Dermis blood vessel endothelial cell (primary cell): ENCODE measurements at places on chromosomes 11 and 22. TPM values are rescaled to one million over a fixed set of nuclear protein-coding genes. Genes with fewer than 3 reads are reported as not detected.

GRCh38 chr11:22465620-22466019 is 127.4 kb downstream of the SLC17A6 start:
- no peak for DNase-seq

GRCh38 chr11:71463331-71464211 is 10.6 kb downstream of the NADSYN1 start:
- no peak for DNase-seq

DNA sequence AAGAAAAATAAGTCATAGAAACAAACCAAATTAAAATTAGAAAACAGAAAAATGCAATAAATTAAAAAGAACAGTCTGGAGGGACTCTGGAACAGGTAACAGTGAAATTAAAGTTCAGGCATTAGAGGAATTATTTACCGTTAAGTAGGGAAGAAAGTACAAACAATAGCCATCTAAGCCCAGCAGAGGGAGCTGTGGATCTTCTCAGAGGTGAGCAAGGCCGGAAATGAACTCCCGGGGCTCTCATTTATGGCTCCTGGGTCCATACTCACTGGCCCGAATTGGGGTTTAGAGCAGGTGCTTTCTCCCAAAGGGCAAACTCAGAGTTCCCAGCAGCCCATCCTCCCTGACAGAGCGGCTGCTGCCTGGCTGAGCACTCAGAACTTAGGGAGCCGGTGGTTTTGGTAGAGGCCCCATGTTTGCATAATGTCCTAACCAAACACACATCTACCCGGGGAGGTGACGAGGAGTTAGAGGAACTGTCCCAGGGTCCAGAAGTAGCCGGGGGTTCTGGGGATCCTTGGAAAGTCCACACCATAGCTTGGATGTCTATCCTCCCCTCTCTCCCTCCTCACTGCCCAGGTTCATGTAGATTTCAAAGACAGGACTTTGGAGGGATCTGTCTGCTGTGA is 87.8 kb upstream of the VPREB1 start:
- DNase-seq: peak; percentile 80

- peak; percentile 58 for DNase-seq
Observed at GRCh38 chr11:75813124-75813523, 1.9 kb upstream of the UVRAG start.

DNA sequence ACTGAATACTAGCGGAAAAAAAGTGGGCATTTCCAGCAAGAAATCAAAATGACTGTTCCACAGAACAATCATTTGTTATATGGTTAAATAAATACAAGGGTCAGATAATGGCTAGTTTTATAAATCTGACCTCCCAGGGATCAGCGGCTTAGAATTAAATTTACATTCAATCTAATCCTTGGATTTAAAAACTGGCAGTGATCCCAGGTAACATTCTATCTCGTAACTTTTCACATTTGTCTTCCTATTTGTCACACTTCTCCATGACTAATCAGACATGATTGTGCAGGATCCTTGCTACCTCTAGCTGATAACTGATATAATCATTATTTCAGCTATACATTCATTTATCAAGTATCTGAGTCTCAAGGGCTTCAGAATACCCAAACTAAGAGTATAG is 2.9 kb upstream of the MMP3 start:
- DNase-seq: peak; percentile 5

DNA sequence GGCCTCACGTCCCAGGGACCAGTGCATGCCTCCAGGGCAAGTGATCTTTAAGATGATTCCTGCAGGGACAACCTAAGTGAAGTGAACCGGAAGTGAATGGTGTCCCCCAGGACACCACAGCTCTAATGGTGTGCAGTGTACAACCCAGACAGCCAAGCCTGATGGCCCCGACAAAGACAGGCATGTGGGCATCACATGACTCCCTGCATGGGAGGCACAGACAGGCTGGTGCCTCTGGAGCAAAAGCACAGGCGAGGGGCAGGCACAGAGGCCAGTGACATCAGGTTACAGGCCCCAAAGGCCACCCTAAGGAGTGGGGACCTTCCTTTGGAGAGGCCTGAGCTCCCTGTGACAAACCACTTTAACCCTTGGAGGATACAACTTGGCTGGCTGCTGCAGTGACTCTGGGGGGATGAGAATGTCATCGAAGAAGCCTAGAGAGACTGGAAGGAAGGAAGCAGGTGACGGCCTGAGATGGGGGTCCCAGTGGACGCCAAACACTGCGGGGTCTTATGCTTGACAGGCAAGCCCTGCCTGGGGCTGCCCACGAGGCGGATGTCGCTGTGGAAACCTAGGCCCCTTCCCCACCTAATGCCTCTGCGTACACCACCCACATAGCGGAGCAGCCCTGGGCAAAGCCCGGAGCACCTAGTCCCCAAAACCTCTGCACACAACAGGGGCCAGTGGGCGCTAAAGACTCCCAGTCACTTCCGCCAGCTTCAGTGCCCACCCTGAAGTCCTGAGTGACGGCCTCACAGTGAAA is 12.4 kb downstream of the POLR3H start:
- no peak for DNase-seq

GRCh38 chr11:60801194-60801593 is 16.1 kb downstream of the MS4A10 start:
- no peak for DNase-seq

- peak; percentile 74 for DNase-seq
Observed at GRCh38 chr22:24772493-24773220, 1.9 kb downstream of the PIWIL3 start.

- no peak for DNase-seq
Observed at GRCh38 chr11:125090816-125091215, 20.6 kb downstream of the TMEM218 start.

GRCh38 chr11:71136095-71136845 is 116.1 kb downstream of the SHANK2 start:
- no peak for DNase-seq

- DNase-seq: peak; percentile 70
Observed at GRCh38 chr11:5380740-5381342, 2.8 kb upstream of the OR51M1 start.

GRCh38 chr11:111909378-111909777 is 2.2 kb downstream of the CRYAB start:
- no peak for DNase-seq

- DNase-seq: peak; percentile 59
Observed at GRCh38 chr11:12430954-12431595, 53.7 kb downstream of the PARVA start.

- no peak for DNase-seq
Observed at GRCh38 chr11:61666684-61667297, 13.4 kb upstream of the DAGLA start.

DNA sequence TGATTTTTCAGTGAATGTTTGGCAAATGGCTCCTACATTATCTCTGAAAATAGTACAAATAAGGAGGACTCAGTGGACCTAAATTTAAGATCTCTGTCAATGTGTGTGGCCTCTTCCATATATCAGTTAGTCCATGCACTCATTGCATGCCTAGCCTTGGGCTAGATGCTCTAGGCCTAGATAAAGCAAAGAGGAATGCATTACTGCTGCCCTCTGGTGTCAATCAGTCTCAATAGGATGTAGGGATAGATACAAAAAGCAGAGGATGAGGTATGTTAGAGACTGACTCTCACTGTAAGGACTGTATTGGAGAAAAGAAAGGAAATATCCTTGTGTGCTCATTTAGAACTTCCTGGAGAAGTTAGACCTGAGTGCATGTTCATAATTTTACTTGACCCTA is 42.0 kb downstream of the MS4A2 start:
- peak; percentile 68 for DNase-seq

GRCh38 chr22:20488946-20489345 is 6.6 kb downstream of the KLHL22 start:
- DNase-seq: no peak

DNA sequence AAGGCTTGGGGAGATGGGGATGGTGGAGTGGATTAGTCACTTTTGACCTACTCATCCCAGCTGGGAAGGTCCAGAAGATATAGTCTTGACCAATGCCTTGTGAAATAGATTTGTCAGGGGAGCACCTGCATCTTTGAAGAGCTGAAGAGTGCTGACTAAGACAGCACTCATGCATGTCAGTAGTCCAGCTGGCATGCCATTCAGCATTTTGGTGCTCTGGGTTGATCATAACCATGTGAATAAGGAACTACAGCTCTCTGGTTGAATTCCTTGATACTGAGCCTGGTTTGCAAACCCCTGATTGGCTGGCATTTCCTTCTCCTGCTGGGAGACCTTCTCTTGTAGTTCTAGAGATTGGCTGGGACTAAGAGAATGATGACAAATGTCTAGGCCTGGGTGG is 106.8 kb upstream of the ALX4 start:
- no peak for DNase-seq

DNA sequence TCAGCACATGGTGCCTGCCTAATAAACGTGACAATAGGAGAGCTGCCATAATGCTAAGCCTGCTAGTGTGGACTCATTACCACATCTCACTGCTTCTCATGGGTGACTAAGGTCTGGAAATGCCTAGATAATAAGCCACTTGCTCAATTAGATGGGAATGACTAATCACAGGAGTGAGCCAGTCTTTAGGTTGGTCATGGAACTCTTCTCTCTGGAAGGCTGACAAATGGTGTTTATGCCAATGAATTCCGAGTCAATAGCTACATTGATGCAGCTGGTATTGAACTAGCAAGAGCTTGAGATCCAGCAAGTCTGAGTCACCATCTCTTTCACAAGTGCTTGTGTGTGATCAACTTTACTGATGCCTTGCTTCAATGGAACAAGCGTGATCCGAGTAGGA is 334.9 kb downstream of the OPCML start:
- no peak for DNase-seq

- no peak for DNase-seq
Observed at GRCh38 chr11:85922367-85922766, 67.2 kb downstream of the CCDC83 start.

DNA sequence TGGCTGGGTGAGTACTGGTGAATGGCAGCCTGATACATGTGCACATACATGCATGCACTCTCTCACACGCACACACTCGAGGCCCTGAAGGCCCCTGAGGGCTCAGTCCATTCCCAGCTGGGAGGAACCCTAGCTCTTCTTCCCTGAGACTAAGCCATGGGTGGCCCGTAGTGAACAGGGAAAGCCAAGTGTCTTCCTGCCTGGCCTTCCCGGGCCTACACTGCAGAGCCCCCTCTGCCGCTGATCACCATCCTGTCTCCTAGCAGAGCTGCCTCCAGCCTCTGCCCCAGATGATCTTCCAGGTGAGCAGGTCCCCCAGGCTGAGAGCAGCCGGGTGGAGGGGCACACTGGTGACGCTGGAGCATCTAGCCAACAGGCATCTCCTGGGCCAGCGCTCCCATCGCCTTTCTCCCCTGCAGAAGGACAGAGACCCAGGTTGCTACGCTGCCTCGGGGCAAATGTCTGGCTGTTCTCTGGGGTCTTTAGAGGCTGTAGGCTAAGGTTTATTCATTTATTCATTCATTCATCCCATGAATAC is 57.3 kb downstream of the CD82 start:
- no peak for DNase-seq

DNA sequence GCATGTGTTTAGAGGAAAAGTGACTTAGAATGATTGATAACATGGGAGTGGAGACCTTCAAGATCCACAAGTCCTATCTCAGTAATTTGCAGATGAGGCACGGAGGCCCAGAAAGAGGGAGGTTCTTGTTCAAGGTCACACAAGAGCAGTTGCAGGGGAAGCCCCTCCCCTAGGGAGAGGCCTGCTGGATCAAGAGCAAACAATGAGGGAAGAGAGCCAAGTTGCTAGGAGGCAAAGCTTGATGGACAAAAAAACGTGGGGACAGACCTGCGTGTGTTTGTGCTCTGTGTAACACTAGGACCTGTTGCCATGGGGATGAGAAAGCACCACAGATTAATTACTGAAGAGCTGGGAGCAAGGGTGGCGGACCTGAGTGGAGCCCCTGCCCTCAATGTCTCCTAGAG is 6.4 kb upstream of the MFRP start:
- peak; percentile 90 for DNase-seq

- peak; percentile 22 for DNase-seq
Observed at GRCh38 chr11:127651175-127651887, 650.8 kb upstream of the KIRREL3 start.

DNA sequence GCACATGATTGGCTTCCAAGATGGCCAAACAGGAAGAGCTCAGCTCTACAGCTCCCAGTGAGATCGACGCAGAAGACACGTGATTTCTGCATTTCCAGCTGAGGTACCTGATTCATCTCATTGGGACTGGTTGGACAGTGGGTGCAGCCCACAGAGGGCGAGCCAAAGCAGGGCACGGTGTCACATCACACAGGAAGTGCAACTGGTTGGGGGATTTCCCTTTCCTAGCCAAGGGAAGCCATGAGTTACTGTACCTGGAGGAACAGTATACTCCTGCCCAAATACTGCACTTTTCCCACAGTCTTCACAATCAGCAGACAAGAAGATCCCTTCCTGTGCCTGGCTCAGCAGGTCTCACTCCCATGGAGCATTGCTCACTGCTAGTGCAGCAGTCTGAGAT is 131.2 kb downstream of the DLG2 start:
- no peak for DNase-seq

DNA sequence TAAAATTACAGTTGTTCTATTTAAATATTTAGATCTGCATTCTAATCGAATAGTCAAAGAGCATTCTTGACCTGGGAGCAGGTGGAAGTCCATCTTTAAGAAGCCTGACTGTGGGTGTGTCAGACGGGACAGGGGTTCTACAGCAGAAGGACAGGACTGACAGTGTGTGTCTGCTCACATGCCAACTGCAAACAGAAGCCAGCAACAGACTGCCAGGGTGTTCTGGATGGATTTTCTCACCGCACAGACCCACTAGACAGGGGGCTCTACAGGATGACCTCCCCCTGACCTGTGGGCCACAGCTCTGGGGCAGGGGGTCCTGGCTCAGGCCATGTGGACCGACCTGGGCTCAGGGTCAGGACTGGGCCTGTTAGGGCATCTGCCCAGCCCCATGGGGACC is 22.8 kb upstream of the NAP1L4 start:
- no peak for DNase-seq

- DNase-seq: peak; percentile 58
Observed at GRCh38 chr11:111299101-111300026, 1.0 kb downstream of the POU2AF3 start.

The SLC22A12 gene
- total RNA-seq: not detected in 2 replicates

The CCDC85B gene
- 69.3 and 163 TPM in 2 replicates for total RNA-seq

The SLC15A3 gene
- 8.7 and 9.0 TPM in 2 replicates for total RNA-seq

The FLRT1 gene
- not detected in 2 replicates for total RNA-seq

The SYT9 gene
- total RNA-seq: 0.51 TPM in 2 replicates

The BRSK2 gene
- 0.23 and 0.51 TPM in 2 replicates for total RNA-seq

The MRGPRE gene
- total RNA-seq: not detected in 2 replicates

The ACRV1 gene
- total RNA-seq: not detected in 2 replicates

The HSPB2 gene
- total RNA-seq: not detected in 2 replicates

The OR56A1 gene
- 0.14 TPM in 1 of 2 replicates, not detected in the other for total RNA-seq

The TMEM191C gene
- 0.60 and 0.68 TPM in 2 replicates for total RNA-seq

The NNMT gene
- 182 and 330 TPM in 2 replicates for total RNA-seq

The SCGB1A1 gene
- not detected in 2 replicates for total RNA-seq
